Activated gamma-delta T cell (primary cell): ENCODE measurements at places on chromosomes 7 and 10.

- DNase-seq, result no peak
These were observed 27.3 kb upstream of the SAMD8 start for GRCh38 chr10:75083972-75084833.

- no peak for DNase-seq
These were observed 82.3 kb upstream of the ADRB1 start for GRCh38 chr10:113961182-113962031.

DNA sequence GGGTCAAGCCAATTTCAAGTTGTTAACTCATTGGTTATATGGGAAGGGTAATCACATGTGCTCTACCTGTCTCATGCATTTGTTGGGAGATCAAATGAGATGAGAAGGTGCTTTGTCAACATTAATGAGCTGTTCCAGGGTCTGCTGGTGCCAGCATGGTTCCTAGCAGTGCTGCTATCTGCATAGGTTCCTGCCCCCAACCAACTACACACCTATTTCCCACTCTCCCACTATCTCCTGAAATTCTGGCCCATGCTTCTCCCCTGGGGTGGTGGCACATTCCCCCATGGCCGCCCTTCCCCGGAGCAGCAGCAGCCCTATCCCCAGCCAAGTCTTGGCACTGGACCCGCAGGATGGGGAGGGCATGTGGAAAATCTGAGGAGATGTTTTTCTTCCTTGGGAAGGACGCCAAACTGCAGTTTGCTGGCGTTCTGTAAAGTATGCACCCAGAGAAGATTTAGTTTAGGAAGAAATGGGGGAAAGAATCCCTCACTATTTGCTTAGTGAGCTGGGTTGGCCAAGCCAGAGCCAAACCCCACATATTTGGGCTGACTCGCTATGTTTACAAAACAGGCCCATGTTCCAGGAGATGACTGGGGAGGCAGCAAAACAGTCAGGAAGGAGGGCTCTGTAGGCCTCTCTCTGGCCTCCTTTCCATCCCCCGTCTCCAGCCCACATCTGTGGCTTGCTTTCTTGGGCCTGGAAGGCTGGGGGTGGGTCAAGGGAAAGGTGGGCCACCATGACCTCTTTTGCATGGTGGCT is 42.5 kb downstream of the PPP1R3C start:
- DNase-seq, result no peak

DNA sequence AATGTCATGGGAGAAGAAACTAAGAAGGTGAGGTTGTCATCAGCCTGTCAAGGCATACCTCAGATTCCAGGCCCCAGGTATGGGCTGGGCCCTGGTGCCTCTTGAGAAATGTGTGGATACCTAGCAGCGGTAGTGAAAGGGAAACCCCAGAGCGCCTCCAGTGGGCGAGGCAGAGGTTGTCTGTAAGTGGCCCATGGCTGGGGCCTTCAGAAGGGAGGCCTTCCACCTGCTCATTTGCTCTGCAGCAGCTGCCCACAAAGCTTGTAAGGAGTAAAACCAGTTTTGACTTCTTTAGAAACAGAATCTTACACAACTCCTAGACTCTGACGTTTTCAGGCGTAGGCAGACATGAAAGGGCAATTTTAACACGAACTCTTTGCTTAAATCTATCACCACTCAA is 509.9 kb downstream of the PARD3 start:
- no peak for DNase-seq

DNA sequence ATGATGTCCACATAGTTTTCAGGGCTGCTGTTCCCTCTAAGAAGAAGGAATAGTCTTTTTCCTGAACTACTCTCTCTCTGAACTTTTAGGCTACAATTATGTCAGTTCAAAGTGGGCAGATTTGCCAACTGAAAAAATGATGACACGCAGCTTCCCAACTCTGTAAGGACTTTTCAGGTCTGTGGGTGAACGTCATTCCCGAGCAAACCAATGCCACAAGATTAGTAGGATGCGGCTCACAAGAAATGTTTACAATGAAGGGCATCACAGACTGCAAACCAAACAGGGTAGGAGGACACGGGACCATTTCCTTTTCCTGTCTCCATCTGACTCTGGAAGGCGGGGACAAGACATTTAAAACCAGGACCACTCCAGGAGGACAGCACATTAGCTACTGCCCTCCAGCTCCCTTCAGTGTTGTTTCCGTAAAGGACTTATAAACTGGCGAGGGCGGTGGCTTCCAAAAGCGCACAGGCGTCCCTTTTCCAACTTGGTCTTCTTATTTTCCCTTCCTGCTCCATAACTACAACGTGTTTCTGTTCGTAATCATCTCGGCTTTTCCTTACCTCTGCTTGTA is 539 bp upstream of the MKLN1 start:
- no peak for DNase-seq

GRCh38 chr10:31261511-31262311 is 57.3 kb upstream of the ZEB1 start:
- DNase-seq, result no peak

- DNase-seq, result no peak
These were observed 838.3 kb downstream of the GRID1 start for GRCh38 chr10:85528318-85528652.

DNA sequence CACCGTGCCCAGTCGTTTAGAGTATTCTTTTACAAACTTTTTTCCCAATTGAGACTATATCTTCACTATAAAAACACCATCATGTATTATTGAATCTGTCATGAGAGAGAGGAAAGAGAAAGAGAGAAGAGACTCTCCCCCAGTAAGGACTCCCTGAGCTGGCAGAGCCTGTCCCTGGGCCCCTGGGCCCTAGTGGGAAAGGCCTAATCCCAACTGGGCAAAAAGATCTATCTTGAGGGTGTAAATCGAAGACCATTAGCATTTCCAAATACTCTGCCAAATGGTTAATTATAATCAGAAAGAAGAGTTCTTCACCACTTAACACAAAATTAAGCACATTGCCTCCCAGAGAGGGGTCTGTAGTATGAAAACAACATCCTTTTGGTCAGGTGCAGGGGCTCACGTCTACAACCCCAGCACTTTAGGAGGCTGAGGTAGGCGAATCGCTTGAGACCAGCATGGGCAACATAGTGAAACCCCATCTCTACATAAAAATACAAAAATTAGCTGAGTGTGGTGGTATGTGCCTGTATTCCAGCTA is 108.2 kb downstream of the SKIDA1 start:
- no peak for DNase-seq

- no peak for DNase-seq
These were observed 49.1 kb downstream of the CTBP2 start for GRCh38 chr10:125111118-125111727.

DNA sequence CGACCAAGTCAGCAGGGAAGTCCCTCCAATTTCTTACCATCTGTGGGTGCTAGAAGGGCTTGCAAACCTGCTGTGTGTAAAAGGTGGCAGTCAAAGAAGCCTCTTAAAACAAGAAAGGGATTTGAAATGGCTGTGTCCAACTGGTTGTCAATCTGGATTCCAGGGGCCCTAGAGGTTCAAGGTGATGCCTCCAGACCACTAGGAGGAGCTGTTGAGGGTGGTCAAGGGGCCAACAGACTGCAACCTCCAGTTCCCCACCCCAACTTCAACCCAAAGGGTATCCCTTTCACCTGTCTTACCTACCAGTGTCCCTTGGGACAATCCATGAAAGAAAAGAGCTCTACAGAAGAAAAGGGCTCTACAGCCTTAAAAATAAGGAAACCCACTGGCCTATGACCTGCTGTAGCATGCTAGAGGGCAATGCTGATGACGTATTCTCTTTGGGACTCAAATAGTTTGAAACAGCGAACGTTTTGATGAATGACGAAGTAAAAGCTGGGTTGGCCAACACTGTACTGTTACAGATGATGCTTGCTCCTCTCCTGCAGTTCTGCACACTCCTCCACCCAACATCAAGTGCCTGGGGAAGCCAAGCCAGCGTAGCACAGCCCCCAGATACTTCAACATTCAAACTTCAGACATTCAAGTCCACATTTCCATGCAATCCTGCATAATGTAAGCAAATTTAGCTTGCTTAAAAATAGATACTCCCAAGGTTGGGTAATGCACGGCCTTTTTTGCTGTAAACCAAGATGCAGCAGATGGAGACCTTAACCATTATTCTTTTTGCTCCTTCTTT is 45.9 kb upstream of the WDR11 start:
- DNase-seq, result no peak

DNA sequence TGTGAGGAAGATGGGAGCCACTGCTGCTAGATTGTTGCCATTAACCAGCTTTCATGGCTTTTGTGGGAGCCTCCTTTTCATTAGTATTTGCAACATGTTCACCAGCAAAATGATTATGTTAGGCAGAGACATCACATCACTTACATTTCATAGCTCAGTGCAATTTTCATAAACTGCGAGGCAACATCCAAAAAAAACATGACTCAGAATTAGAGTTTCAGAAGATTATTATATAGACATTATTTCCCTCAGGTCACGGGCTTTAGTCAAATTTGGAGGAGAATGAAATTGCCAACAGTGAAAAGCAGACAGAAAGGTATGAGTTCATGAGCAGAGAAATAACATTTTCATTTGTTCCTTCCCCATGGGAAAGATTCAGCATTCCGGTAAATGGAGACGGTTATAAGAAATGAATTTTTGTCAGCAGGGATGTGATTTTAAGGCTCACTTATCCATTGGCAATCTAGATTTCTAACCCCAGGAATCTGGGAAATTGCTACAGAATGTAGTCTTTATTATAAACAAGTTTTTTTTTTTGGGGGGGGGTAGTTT is 573.2 kb downstream of the AUTS2 start:
- no peak for DNase-seq

GRCh38 chr7:70952311-70952710 is 179.6 kb upstream of the GALNT17 start:
- DNase-seq, result no peak

DNA sequence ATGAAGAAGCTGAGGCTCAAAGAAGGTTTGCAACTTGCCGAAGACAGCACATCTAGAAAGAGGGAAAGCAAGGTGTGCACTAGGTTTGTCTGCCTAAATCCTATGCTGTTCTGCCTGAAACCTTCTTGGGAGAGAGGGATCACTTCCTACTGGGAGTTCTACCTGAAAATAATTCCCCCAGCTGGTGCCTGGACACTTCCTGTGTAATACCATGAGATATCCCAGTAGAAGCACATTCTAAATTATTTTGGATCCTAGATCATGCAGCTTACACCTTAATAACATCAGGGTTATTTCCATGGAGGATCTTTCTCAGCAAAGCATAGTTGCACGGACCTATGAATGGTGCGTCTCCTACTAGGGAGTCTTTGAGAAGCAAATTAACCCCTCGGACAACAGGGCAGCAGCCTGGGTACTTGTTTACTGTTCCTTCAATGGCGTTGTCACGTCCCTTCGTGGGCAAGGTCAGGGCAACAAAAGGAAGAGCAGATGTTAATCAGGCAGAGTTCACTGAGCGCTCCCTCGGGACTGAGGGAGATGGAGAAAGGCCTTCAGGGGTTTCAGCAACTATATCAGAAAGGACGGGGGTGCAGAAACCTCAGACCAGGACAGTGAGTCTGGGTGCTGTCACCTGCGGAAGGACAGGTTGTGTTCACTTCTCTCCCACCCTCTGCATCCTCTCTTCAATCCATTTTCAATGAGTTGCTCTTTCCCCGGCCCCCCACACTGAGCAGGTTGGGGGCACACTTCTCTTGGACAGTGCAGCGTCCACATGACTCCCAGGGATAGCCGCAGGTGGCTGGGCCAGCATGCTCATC is 44.0 kb downstream of the OAT start:
- DNase-seq, result no peak

GRCh38 chr10:100618091-100618615 is 82.4 kb downstream of the HIF1AN start:
- no peak for DNase-seq

GRCh38 chr10:56068473-56069263 is 292.4 kb downstream of the ZWINT start:
- DNase-seq, result no peak

GRCh38 chr10:72353028-72353964 is 1.4 kb downstream of the DNAJB12 start:
- no peak for DNase-seq

DNA sequence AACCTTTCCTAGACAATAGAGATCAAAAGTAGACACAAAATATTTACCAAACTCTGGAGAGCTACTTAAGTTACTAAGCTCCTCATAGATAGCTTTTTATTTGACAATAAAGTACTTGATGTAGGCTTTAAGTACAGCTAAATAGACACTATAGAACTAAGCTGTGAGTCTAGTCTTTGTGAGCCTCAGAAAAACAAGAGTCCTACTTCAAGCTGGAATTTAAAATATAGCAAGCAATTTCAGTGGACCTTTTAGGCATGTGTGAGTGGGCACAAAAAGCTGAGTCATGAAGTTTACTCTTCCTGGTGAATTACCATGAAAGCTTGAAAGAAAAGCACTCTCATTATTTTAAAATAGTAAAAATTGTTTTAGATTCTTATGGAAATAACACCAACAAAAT is 76.1 kb downstream of the ADD3 start:
- DNase-seq, result no peak

GRCh38 chr10:94320285-94320914 is 42.3 kb downstream of the NOC3L start:
- DNase-seq, result no peak

DNA sequence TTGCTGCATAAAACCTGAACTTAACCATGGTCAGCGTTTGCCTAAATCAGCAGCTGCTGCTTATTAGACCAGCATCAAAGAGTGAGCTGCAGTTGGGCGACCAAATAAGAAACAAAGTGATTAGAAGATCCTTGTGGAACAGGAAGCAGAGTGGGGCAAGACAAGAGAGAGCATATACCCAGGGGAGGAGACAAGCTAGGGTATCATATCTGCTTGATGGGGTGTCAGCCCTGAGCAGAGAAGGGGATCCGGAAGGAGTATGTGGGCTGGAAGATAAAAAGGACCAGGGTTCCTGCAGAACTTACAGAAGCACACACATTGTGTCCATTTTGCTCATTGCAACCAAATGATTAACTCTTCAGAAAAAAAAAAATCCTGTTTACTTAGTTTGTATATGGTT is 213.6 kb downstream of the CELF2 start:
- DNase-seq, result no peak
